Thyroid gland (tissue), 4 donors: ENCODE measurements at places on chromosomes 1 and 21. TPM values are rescaled to one million over a fixed set of nuclear protein-coding genes. Genes with fewer than 3 reads are reported as not detected.

The CFHR5 gene
- not detected for total RNA-seq

The CHI3L1 gene
- total RNA-seq: 42.9 TPM

The RGS1 gene
- total RNA-seq: 32.6 TPM

The PLPPR5 gene
- not detected for total RNA-seq

The SH2D1B gene
- total RNA-seq: not detected

The KRTAP12-3 gene
- not detected for total RNA-seq

The KRTAP19-3 gene
- not detected for total RNA-seq

The S1PR1 gene
- 92.7 TPM for total RNA-seq

The OR14K1 gene
- not detected for total RNA-seq

The OLFM3 gene
- total RNA-seq: not detected

The ADAM30 gene
- total RNA-seq: not detected

The TMEM125 gene
- 127 TPM for total RNA-seq

The TRIM67 gene
- total RNA-seq: not detected

The CRP gene
- total RNA-seq: not detected

The S100A9 gene
- 285 TPM for total RNA-seq

The CD84 gene
- total RNA-seq: 1.8 TPM

The CELA3B gene
- not detected for total RNA-seq

The CNTN2 gene
- total RNA-seq: 0.20 TPM

The OR10J1 gene
- not detected for total RNA-seq

The LIPI gene
- 1.9 TPM for total RNA-seq

The VWA5B1 gene
- total RNA-seq: not detected

The WNT2B gene
- 1.5 TPM for total RNA-seq
